ENCODE measurements at places on chromosomes 11 and 22.

- no peak for DNase-seq
Observed at GRCh38 chr22:49613511-49614270, 214.0 kb downstream of the BRD1 start.

- DNase-seq: no peak
Observed at GRCh38 chr11:43983221-43983810, 40.9 kb downstream of the C11orf96 start.

- no peak for DNase-seq
Observed at GRCh38 chr11:898540-899190, 11.9 kb downstream of the CHID1 start.

GRCh38 chr11:69638941-69639681 lies 1.8 kb upstream of the CCND1 start:
- peak; percentile 91 for DNase-seq

DNA sequence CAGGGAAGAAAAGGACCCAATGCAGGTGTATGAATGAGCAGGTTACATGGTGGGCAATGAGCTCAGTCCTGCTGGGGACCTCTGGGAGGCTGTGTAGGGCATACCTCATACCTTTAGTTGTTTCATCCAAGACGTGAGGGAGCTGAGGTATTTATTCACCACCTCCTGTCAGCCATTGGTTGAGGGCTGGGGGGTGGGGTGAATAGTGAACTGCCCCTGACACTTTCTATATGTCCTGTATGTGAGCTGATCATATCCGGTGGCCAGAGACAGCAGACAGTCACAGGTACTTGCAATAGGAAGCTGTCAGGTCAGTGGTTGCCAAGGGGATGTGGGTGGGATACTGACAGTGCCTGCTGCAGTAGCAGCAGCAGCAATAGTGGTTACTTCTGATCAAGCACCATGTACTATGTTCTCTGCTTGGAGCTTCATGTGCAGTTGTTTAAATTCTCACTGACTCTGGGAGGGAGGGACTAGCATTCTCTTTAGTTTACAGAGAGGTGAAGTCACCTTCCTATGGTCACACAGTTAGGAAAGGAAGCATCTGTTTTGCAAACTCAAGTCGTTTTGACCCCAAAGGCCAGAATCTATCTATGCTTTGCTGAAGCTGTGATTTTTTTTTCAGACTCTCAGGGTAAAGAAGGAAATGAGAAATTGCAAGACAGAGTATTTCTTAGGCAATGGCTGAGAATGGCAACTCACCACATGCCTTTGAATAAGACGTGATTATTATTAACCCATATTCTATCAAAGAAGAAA lies 54.0 kb downstream of the MIAT start:
- no peak for DNase-seq

- DNase-seq: no peak
Observed at GRCh38 chr11:117501237-117501898, 173.7 kb downstream of the CEP164 start.

All from skeletal muscle cell (primary cell).